HepG2 (cell line): ENCODE measurements at places on chromosomes 2 and 18. TPM values are rescaled to one million over a fixed set of nuclear protein-coding genes. Genes with fewer than 3 reads are reported as not detected.

DNA sequence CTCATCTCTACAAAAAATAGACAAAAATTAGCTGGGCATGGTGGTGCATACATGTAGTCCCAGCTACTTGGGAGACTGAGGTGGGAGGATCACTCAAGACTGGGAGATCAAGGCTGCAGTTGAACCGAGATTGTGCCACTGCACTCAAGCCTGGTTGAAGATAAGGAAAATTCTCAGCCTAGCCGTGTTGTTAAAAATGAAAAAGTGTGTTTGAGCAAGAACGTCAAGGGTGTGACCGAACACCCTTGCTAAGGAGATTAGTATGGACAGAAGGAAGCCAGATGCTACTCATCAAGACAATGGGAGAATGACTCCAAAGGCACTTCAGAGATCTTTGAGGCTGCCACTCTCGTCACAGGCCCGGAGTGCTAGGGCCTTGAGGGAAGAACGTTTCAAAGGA, 70.0 kb upstream of the NDUFV2 start:
- DNase-seq = no peak

DNA sequence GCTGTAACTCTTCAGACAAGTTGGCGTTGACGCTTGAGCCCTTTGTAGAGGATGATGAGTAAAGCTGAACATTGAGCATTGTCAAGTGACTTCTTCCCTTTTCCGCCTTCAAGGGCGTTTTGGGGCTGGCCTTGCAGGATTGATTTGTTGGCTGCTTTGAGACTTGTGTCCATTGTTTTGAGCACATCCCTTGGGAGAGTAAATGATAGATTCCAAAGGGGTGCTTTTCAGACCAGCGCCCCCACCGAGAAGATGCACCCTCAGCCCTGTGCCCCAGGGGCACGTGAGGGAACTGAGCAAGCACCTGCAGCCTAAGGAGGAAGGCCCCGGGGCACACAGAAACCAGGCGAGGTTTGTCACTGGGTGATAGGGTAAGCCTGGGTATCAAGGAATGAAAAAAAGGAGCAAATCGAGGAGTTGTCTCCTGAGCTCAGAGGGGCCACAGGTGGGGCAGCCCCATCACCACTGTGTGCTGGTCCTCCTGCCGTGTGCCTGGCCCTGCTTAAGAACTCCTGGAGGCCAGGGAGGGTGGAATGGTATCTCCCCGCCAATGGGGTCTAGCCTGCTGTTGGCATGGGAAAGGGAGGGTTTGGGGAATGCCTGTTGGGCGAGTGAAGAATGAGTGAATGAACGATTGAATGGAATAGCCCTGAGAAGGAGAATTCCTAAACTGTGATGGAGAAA, 64.0 kb downstream of the RAB31 start:
- DNase-seq = no peak

- DNase-seq = peak; percentile 91
These were observed 5.8 kb upstream of the TLK1 start for GRCh38 chr2:171166328-171166983.

DNA sequence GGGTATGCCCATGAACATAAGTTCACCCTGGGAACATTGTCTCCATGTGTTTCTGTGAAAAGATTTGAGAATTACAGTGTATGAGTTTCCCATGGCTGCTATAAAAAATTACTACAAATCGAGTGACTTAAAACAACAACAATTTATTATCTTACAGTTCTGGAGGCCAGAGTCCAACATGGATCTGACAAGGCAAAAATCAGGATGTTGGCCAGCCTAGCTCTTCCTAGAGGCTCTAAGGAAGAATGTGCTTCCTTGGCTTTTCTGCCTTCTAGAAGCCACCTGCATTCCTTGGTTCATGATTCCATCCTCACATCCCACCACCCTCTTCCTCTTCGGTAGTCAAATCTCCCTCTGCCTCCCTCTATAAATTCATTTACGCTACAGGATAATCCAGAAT, 38.6 kb downstream of the FAM124B start:
- DNase-seq = no peak

DNA sequence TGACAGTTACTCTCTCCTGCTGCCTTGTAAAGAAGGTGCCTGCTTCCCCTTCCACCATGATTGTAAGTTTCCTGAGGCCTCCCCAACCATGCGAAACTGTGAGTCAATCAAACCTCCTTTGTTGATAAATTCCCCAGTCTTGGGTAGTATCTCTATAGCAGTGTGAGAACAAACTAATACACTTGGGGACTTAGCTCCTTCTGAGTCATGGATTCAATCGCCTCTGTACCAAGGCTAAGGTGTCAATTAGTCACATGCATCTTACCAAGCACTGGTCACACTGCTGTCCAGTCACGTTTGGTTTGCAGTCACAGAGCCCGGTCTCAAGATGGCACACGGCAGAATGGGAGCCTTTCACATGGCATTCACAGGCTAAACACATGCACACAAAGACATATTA, 100.6 kb downstream of the LAMA1 start:
- no peak for DNase-seq

- no peak for DNase-seq
These were observed 110.6 kb upstream of the TEX51 start for GRCh38 chr2:126788113-126788512.

DNA sequence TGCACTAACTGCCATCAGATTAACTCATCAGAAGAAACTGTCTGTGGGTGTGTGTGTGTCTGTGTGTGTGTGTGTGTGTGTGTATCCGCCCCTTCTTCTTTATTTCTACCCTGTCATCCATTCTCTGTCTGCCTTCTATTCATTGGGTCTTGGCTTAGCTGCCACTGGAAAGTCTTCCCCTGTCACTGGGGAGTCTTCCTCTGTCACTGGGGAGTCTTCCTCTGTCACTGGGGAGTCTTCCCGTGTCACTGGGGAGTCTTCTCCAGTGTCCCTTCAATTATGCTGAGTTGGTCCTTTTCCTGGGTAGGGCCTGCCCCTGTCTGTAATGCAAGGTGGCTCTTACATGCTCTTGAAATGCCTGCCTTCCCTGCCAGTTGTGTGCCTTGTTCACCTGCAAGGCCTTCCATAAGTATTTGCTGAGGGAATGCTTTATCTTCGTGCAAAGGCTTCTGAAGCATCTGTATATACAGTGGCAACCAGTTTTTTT, 18.9 kb upstream of the POLR1B start:
- DNase-seq = no peak

DNA sequence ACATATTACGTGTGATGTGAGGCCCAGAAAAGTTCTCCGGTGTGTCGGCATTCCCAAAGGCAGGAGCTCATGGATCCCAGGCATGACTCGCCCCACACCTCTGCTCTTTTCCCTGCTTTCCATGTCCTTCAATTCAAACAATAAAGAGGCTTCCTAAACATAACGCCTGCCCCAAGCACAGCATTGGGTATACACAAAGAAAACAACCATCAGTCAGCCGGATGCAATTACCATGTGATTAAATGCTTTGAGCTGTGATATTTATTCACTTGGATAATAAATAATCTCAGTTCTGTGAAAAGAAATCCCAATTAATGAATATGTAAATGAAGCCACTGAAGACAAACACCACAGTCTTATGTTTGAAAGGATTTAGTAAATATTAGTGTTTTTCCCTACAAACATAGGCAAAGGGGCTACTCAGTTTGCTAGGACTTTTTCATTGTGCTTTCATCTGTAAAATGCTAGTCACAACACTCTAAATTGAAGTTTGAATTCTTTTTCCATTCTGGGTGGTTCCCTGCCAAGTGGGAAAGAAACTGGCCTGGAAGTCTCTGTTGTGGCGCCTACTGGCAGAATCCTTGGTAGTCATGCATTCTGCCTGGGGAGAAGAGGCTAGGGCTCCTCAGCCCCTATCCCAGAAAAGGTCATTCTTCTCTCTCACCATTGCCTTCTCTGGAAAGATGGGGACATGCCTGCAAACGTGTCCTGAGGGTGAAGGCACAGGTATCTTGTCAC, 144.7 kb downstream of the COL6A3 start:
- DNase-seq = no peak

GRCh38 chr2:1769703-1770422, 25.5 kb upstream of the PXDN start:
- DNase-seq = peak; percentile 65

DNA sequence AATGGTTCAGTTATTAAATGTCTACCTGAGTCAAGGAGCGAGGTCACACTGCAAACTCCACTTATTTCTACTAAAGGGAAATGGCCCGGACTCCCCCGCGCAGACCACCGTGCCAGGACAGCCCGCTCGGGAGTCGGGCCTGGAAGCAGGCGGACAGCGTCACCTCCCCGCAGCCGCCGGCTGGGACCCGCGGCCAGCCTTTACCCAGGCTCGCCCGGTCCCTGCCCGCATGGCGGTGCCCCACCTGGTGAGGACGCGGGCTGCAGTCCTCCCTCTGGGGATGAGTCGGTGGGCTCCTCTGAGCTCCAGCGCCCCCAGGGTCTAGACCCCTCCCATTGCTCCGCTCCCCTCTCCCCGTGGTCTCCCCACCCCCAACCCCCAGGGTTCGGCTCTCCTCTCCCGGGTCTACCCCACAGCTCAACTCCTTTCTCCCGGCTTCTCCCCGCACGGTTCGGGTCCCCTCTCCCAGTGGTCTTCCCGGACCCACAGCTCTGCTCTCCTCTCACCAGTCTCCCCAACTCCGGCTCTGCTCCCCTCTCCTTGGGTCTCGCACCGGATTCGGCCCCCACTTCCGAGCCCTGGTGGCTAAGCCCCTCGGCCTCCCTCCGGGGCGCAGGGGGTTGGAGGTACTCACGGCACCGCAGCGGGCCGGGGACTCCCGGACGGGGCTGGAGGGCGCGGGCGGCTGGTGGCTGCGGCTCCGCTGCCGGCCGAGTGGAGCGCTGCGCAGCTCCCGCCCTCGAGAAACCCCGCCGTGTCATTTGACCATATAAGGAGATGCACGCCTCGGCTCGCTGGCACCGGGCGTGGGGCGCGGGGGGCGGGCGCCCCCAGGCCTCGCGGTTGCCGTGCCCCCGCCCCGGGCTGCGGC, at the start of gene FHL2:
FHL2 (minus strand) TSS at position 716 of the 871 bp plus-strand sequence. CDS start 12,535 bp downstream, outside the sequence.
- peak; percentile 64 for DNase-seq

GRCh38 chr18:35969676-35970075, 2.8 kb upstream of the RMP24 start:
- DNase-seq = no peak

- peak; percentile 30 for DNase-seq
These were observed 9.9 kb downstream of the NCAPH start for GRCh38 chr2:96345438-96345837.

GRCh38 chr2:215883799-215884198, 129.6 kb downstream of the MREG start:
- DNase-seq = no peak

- no peak for DNase-seq
These were observed 248.2 kb upstream of the CDH20 start for GRCh38 chr18:61085036-61085435.

GRCh38 chr2:187174582-187174981, 273.5 kb downstream of the CALCRL start:
- peak; percentile 17 for DNase-seq

- no peak for DNase-seq
These were observed 437.4 kb downstream of the EPHA4 start for GRCh38 chr2:221134718-221135117.

- DNase-seq = no peak
These were observed 223.8 kb downstream of the FBXO15 start for GRCh38 chr18:73923866-73924265.

- DNase-seq = no peak
These were observed 100.2 kb downstream of the ATAD2B start for GRCh38 chr2:23826771-23827170.

DNA sequence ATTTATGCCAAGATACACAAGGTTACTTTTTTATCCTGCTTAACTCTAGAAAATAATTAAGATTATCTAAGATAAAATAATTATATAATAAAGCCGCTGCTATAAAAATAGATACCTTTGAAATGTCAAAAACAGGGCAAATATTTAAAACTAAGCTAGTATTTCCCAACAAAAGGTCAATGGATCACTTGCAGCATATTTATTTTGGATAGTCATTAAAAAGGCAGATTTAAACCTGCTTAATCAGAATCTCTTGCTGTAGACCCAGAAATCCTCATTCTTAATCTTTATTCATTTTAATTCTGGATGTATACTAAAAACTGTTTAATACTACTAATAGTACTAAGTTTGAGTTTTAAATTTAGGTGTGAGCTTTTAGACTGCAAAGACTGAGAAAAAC, 139.0 kb upstream of the CWC22 start:
- no peak for DNase-seq

- no peak for DNase-seq
These were observed 154.6 kb downstream of the WDSUB1 start for GRCh38 chr2:159131914-159132281.

GRCh38 chr2:73564986-73565385, 77.2 kb downstream of the NAT8 start:
- DNase-seq = no peak

DNA sequence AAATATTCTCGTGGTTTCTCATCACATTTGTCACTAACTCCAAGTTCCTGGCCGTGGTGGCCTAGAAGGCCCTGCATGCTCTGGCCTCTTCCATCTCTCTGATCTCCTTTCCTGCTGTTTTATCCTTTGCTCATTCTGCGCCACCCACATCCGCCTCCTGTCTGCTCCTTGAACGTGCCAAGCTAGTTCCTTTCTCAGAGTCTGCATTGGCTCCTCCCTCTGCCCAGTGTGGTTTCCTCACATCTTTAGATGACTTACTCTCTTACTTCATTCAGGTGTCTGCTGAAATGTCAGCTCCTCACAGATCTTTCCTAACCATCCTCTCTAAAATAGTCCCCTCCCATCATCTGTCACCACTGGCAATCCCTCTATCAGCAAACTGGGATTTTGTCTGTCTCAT, 158.6 kb upstream of the RBMS1 start:
- DNase-seq = no peak

GRCh38 chr18:10122988-10123950, 209.5 kb downstream of the VAPA start:
- DNase-seq = no peak

DNA sequence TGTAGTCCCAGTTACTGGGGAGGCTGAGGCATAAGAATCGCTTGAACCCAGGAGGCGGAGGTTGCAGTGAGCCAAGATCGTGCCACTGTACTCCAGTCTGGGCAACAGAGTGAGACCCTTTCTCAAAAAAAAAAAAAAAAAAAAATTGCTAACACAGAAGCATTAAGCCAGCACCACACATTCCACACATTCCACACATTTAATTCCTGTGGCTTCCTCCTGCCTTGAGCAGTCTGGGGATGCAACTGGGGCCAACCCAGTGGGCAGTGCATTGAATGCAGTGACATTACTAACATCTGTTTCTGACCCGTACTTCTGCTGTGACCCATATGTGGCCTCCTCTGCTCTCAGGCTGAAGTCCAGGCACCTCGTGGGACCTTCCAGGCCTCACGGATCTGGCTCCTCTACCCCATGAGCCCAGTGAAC, 107.0 kb downstream of the BCL2L11 start:
- peak; percentile 42 for DNase-seq

PID1 gene
- total RNA-seq = 0.18 TPM in 2 replicates

SERPINB8 gene
- 2.2 and 2.6 TPM in 2 replicates for total RNA-seq

TSGA10 gene
- total RNA-seq = 13.1 and 15.0 TPM in 2 replicates

HOXD9 gene
- total RNA-seq = not detected in 2 replicates

DOK6 gene
- total RNA-seq = 14.7 and 17.2 TPM in 2 replicates

RIT2 gene
- not detected in 2 replicates for total RNA-seq

C1D gene
- 42.5 and 43.5 TPM in 2 replicates for total RNA-seq

EFHD1 gene
- total RNA-seq = 0.09 and 0.17 TPM in 2 replicates

TEX44 gene
- not detected in 2 replicates for total RNA-seq
